ENCODE measurements at places on chromosomes 2 and 18.

GRCh38 chr2:179444056-179444455 is 179.4 kb upstream of the SESTD1 start:
- DNase-seq, result no peak

GRCh38 chr18:47151439-47151838 is 1.1 kb upstream of the HDHD2 start:
- peak; percentile 31 for DNase-seq

DNA sequence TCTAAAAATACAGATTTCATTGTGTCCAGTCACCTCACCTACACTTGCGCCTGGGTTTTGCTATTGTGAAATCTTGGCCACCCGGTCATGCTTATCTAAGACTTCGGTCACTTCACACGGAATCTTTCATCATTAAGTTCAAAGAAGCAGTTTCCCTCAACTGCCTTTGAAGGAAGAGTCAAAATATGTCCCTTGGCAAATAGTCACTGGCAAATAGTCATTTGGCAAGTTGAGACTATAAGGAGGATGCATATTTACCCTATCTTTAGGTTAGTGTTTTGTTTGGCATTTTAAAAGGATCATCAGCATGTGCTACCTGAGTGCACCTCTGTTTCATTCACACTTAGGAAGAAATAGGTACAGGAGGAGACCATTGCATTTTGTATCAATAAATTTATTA is 95.9 kb downstream of the FEZ2 start:
- DNase-seq, result no peak

GRCh38 chr2:82650038-82650437 is 1809.0 kb downstream of the SUCLG1 start:
- no peak for DNase-seq

DNA sequence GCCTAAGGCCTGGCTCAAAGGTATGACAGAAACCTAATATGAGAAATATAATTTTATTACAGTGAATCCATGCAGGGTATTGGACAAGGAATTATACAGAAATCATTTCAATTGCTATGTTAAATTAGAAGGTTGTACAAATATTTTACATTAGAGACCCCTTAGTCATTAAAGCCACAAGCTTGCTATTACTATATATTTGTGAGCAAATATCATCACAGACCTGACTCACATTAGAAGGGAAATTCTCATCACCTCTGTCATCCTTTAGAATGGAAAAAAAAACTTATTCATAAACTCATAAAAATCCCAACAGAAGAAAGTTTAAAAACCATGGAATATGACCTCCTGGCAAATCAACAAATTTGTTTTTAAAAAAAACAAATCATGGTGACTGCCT is 277.9 kb downstream of the DCC start:
- DNase-seq, result no peak

DNA sequence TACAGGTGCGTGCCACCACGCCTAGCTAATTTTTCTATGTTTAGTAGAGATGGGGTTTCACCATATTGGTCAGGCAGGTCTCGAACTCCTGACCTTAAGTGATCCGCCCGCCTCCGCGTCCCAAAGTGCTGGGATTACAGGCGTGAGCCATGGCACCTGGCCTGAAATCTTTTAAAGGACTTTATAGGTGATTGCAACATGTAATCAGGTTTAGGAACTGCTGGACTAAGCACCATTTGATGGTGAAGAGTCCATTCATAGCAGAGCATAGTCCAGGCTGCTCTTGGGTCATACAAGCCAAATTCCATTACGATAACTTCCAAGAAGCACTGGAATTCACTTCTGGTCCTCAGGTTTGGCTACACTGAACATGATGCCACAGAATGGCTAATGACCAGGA is 200.6 kb upstream of the SMAD2 start:
- no peak for DNase-seq

DNA sequence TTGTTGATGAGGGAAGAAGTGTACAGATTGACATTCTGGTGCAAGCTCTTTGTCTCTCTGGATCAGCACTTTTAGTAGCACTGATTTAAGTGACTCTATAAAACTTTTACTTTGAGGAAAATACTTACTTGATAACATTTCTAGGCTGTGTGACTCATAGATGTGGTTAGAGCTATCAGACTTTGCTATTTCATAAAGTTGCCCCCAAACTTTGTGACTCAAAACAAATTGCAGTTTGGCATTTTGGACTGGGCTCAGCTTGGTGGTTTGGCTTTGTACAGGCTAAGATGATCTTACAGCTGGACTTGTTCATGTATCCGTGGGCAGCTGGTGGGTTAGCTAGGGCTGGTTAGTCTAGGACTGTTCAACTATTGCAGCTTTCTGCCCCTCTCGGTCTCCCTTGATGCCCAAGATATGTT is 42.1 kb upstream of the GLS start:
- no peak for DNase-seq

All from GF-D8 (cell line).